ENCODE measurements at places on chromosomes 2 and 18.

DNA sequence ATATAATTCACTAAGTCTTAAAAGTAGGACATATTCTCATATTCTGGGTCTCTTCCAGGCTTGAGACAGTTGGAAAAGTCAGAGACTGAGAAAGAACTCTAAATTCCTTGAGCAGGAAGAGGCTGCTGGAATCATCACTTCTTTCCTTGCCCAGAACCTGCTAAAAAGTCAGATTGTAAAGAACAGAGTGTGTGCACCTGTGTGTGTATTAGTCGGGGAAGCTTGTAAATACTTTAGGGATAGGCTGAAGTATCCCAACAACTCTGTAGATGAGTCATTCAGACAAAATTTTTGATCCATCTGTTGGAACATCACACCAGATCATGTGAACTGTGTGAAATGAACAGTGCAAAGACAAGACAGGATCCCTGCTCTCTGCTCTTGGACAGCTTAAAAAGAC, 16.1 kb downstream of the GAREM1 start:
- DNase-seq = no peak

DNA sequence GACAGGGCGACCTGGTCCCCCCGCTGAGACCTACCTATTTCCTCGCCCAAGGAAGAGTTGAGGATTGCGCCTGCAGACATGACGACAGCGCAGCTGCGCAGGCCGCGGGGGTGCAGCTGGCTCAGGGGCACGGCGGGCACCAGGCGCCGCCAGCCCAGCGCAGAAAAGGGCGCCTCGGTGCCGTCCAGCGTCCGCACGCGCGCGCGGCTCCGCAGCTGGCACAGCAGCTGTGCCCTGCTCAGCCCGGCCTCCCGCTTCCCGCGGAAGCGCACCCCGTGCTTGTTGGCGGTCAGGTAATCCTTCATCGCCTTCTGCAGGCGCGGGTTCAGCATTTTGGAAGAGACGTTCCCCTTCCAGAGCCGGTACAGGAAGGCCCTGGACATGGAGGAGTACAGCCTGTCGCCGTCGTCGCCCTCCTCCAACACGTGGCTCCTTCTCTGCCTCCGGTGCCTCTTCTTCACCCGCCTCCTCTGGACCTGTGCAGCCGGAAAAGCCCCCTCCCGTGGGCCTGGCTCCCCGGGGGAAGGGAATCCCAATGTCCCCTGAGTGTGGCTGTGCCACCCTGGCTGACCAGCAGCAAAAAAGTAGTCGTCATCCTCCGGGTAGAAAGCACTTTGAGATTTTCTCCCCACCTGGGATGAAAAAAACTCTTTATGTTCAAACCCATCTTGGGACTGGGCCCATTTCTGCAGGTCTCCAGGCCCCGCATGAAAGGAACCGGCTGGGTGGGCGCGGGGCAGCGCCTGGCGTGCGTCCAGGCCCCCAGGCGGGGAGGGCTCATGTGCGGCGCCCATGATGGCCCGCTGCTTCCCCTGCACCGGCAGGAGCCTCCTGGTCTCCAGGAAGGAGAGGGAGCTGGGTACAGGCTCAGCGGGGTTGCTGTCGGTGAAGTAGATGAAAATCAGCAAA, 42.7 kb downstream of the ST6GAL2 start:
- DNase-seq = no peak

DNA sequence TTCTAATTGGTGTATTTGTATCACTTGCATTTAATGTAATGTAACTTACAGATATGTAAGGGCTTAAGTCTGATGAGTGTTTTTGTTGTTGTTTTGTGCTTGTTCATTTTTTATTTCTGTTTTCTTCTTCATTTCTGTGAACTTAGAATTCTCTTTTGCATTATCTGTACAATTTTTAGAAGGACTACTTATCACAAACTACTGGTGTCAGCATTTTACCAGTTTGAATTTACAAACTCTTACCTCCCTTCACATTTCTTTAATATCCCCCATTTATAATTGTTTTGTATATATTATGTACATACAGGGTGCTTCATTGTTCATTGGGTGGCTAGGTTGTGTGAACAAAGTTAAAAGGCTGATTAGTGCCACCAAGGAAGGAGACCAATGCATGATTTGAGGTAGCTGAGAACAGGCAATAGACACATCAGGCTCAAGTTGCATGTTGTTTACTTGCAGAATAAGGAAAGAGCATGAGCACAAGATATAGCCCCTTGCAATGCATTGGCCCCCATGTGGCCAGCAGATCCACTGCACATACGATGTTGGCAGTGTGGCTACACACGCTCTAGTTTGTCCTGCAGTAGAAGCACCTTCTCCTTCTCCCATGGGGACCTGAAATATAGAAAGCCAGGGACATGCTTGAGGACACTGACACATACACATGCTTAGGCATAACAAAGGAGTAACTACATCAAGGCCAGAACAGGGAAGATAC, 198.2 kb downstream of the CD8B2 start:
- DNase-seq = no peak

DNA sequence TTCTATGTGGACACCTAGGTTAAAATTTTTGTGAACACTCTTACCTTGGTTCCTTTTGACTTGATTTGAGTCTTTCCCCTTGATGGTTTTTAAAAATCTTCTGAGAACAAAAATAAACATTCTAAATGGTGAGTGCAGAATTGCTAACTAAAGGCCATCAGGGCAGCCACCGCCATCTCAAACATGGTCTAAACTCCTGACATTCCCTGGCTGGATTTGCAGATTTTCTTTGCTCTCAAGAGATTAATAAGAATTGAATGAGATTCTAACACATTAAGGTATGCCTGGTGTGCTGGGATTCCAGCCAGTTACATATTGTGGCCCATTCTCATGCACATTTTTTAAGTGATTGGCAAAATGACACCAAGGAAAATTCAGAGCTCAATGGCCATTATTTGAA, 17.2 kb upstream of the CTDP1 start:
- no peak for DNase-seq

DNA sequence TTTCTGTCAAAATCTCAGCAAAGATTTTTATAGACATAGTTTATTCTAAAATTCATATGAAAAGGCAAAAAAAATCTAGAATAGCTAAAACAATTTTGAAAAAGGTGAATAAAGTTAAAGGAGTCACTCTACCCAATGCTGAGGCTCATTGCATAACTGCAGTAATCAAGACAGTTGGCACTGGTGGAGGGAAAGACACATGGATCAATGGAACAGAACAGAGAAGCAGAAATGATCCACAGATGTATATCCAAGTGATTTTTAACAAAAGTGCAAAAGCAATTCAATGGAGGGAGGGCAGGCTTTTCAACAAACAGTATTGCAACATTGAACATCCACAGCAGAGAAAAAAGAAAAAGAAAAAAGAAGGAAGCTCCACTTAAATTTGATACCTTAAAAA, 162.8 kb downstream of the RBM43 start:
- DNase-seq = no peak
